M059J (cell line): ENCODE measurements at places on chromosomes 2 and 18.

GRCh38 chr2:146544701-146545100, 1300.1 kb upstream of the ACVR2A start:
- no peak for DNase-seq

DNA sequence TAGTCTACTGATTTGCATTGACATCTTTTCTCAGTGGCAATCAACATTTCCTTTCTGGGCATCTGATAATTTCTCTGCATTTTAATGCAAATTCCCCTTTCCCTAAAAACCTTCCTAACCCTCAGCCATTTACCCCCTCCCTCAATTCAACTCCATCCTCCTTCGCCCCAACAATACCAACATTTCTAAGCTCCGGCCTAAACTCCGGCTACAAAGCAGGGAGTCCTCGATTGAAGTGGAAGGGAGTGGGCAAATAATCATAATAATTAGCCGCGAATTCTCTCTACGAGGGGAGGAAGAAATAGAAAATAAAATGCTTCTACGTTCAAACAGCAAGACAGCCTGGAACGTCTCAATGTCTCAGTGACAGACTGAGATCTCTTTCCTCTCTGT, 4.6 kb downstream of the BCL11A start:
- DNase-seq, result no peak

DNA sequence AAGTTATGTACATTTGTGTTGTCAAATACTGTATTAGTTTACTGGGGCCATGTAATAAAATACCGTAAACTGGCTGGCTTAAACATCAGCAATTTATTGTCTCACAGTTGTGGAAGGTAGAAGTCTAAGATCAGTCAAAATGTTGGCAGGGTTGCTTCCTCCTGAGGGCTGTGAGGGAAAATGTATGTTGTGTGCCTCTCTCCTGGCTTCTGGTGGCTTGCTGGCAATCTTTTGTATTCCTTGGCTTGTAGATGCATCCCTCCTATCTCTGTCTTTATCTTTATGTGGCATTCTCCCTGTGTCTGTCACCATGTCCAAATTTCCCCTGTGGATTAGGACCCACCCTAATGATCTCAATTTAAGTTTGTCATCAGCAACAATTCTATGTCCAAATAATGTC, 37.0 kb upstream of the SLC30A6 start:
- DNase-seq, result no peak

- DNase-seq, result no peak
These were observed 322.0 kb downstream of the PRKCE start for GRCh38 chr2:45973426-45973825.

DNA sequence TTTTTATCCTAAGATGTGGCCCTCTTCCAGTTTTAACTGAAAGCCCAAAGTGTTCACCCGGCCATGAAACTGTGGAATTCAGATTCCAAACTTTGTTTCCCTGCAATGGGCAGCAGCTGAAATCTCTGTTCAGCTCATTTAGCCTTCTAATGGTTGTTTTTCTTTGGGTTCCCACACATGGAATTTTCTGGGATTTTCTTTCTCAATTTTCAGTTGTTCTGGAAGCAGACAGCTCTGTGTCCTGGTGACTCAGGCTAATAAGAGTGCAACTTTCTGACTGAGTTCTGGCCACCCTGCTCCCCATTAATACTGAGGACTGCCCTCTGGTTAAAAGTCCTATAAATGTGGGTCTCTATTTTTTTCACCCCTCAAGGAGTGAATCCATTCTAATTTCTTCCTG, 78.5 kb downstream of the PMS1 start:
- no peak for DNase-seq

DNA sequence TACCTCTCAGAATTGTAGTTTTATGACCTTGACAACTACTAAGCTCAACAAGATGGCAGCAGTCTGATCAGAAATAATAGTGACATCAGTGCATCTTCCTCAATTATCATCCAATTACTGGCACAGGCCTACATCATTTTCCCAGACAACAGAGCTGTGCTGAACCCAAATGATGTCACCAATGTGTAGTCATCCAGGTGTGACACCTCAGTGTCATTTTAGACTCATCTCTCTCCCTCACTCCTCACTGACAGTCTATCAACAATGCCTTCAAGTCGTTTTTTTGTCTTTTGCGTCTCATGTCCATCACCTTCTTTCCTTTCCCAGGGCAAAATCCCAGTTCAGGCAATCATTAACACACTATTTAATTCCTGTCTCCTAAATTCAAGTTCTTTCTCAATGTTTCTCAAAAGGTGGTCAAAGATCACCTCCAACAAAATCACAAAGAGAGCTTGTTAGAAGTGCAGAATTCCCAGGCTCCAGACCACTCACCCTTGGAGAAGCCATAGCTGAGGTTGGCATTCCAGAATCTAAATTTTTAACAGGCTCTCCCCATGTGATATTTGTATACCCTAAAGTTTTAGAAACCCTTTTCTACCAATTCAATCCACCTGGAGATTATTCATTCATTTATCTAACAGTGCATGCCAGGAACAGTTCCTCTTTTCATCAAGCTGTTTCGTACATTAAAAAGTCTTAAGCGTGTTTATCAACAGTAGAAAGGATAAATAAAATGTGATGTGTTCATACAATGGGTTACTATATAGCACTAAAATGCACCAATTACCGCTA, 125.3 kb upstream of the KLF7 start:
- no peak for DNase-seq
